ENCODE measurements at places on chromosomes 16 and 17.

DNA sequence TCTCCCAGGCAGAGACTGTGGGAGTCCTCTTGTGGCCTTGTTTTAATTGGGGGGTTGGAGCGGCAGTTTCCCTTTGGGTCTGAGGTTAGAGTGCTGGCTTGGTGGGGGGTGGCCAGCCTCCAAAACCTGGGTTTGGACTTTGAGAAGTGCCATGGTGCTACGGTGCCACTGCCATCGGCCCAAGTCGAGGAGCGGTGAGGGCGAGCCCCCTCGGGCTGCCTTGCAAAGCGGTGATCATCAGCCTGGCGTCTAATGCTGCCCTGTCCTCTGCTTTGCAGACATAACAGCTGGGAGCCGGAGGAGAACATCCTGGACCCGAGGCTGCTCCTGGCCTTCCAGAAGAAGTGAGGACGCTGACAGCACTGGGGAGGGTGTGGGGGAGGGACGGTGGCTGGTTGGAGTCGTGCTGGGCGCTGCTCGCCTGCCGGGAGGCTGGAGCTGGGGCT lies 1.2 kb downstream of the CBX2 start:
- no peak for DNase-seq

DNA sequence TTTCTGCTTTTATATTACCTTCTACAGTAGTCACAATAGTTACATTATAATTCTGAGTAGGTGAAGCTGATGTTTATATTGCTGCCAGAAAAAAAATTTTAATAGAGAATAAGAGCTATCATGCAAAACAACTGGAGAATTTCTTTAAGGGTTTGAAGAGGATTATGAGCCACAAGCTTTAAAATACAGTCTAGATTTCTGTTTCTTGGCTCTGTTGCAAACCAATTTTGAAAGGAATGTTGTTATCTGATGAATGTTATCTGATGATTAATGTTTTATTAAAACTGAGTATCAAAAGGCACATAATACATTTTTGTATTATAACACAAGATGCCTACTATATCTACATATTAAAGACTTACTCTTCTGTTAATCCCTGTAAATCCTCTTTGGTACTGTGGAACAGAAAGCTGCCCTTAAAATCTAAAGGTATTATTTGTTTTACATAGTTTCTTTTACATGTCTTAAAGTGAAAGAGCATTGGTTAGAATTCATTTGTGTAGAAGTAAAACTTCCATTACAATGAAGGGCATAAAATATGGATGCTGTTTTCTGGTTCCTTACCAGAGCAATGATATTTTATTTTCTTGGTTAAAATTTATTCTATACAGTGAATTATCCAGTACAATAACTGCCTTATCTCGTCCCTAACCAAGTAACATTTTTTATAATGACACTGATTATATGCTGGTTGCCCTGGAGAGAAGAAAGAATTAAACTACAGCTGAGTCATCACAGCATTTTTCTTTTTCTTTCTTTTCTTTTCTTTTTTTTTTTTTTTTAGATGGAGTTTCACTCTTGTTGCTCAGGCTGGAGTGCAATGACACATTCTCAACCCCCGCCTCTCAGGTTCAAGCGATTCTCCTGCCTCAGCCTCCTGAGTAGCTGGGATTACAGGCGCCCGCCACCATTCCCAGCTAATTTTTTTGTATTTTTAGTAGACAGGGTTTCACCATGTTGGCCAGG lies 205.7 kb downstream of the TANC2 start:
- no peak for DNase-seq

GRCh38 chr16:19808061-19808641 lies 76.5 kb downstream of the GPRC5B start:
- DNase-seq: no peak

DNA sequence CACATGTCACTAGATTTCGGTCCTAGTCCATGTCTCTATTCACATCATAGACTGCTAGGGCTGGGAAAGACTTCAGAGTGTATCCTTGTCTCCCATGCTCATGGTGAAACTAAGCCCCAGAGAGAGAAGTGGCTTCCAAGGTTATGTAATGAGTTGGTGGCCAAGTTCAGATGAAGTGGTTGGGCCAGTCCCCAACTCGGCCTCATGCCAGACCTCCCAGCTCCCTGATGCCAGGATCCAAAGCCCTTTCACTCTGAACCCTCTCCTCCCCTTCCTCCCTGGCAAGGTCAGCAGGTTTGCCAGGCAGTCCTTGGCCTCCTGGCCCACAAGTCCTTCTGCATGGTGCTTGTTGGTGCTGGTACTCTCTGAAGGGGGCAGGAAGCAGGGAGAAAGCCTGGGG lies 189.7 kb downstream of the AXIN2 start:
- DNase-seq: no peak

GRCh38 chr16:89164436-89164835 lies 7.1 kb upstream of the CDH15 start:
- DNase-seq: no peak

GRCh38 chr17:5121186-5121841 lies 5.5 kb downstream of the USP6 start:
- DNase-seq: no peak

DNA sequence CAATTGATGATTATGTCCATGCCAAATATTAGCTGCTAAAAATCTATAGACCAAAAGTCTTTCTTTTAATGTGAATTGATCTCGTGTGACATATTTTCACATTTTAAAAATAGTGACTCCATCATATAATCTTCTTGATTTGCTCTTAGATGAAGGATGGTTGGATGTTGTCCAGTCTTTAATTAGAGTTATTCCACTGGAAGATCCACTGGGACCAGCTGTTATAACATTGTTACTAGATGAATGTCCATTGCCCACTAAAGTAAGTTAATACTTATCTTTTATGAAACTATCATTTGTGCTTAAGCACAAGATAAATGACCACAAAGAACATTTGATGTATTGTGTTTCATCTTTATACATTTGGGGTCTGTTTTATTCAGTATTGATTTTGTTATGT lies 22.8 kb downstream of the RSPRY1 start:
- DNase-seq: no peak

DNA sequence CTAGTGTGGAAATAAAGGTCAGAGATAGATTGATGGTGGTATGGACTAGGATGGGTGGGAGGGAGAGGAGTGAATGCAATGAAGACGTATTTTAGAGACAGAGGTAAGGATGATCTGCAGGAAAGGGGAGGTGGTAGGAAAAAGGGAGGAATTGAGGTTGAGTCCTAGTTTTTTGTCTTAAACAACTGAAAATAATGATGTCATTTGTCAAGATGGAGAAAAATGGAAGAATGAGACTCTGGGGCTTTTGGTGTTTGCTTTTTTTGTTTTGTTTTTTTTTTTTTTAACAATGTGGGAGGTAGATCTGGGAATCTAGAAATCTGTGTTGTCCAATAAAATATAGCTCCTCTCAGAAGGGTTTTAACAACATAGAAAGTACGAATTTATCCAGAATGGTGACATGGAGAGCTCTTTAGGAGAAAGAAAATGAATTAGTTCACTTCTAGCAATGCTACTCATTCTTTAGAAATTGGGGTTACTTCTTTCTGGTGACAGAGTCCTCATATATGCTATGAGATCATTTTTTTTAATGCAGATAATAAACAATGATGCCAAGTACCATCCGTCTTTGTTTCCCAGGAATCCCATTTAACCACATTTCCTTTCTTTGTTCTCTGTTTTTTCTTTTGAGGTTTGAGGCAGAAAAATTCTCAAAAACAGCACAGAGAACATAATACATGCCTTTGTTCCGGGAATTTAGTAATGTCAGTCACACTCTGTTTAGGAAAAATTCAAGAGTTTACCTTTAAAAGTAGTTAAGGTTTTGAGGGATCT lies 225.3 kb upstream of the COX10 start:
- no peak for DNase-seq

DNA sequence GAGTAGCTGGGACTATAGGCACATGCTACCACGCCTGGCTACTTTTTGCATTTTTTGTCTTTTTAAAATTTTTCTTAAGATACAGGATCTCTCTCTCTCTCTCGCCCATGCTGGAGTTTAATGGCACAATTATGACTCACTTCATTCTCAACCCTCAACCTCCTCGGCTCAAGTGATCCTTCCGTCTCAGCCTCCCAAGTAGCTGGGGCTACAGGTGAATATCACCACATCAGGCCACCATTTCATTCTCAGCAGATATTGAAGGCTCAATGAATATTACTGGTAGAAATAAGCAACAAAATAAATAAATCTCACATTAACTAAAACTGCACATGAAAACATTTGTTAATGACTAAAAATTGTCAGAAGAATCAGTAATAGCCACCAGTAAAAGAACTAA lies 41.7 kb downstream of the BRIP1 start:
- DNase-seq: no peak

DNA sequence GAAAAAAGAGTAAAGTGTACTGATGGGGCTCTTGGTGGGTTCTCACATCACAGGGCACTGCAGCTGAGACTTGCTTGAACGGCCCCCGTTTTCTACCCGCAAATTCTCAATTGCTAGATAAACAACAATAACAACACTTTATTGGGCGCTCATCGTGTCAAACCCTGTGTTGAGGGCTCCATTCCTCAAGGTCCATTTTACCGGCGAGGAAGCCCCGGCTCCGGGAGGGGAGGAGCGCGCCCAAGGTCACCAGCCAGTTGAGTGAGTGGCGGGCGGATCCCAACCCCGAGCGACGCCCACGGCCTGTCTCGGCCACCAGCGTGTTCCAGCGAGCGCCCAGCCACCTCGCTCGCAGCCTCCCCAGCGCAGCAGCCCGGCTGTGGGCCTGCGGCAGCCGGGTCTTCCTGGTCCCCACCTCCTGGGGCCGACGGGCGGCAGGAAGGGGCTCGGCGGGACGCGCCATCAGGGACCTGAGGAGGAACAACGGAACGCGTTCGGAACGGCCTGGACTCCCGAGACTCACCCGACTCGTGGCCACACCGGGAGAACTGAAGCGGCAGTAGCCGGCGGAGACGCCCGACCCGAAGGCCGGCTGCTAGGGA lies 373 bp downstream of the CMC2 start:
- DNase-seq: peak; percentile 71

GRCh38 chr16:19700319-19700781 lies 17.7 kb downstream of the KNOP1 start:
- DNase-seq: peak; percentile 35

DNA sequence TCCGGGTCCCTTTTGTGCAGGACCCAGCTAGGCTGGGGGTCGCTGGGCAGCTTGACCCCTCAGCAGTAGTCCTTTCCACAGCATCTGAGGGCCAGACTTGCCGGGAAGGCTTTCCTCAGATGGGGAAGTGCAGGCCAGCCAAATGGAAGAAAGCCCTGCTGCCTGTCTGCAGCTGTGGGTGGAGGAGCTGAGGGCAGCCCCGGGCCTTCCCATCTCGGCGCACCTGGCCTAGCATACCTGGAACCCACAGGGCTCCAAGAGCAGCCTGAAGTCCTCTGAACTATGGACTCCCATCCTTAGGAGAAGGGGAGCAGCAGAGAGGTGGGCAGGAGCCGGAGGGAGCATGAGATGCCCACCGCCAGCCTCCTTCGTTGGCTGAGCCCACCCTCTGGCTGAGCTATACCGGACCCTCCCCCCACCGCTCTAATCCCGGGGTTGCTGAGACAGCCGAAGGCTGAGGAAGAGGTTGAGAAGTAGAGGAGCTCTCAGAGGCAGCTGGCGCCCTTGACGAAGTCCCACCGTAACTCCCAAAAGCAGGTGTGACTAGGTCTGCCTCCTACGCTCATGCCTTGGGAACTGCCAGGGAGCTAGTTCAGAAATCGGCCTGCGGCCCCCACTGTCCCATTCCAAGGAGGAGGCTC lies 13.2 kb downstream of the UBALD2 start:
- no peak for DNase-seq

DNA sequence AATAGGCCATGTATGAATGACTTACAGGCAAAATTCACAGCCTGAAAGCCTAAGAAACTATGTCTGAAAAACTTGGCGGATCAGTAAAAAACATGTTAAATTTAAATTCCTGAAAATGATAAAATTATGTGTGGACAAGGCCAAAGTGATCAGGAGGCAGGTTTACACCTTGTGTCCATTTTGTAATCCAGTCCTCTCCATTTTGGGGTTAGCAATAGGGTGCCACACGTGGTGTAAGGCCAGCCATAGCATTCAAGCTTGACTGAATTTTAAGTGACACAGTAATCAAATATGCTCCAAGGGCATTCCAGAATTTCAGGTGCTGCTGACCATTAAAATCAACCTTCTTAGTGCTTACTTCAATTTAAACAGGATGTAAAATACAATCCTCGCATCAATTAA lies 2.7 kb downstream of the RNF43 start:
- no peak for DNase-seq

- DNase-seq: no peak
These were observed 174.2 kb downstream of the PRKCB start for GRCh38 chr16:24009955-24010354.
